ENCODE measurements at places on chromosomes 12 and 14. TPM values are rescaled to one million over a fixed set of nuclear protein-coding genes. Genes with fewer than 3 reads are reported as not detected.

YEATS4 gene
- total RNA-seq, result 17.8 TPM

TAS2R14 gene
- total RNA-seq, result 3.9 TPM

KRT82 gene
- not detected for total RNA-seq

CLECL1 gene
- total RNA-seq, result not detected

REC8 gene
- total RNA-seq, result 0.36 TPM

KRT71 gene
- total RNA-seq, result not detected

PIP4P1 gene
- total RNA-seq, result 15.0 TPM

OVCH1 gene
- total RNA-seq, result 0.18 TPM

NTF3 gene
- total RNA-seq, result 12.2 TPM

TMTC1 gene
- total RNA-seq, result 31.9 TPM

ANGEL1 gene
- 3.6 TPM for total RNA-seq

USP30 gene
- total RNA-seq, result 10.4 TPM

Data from IMR-90 (cell line).